ENCODE measurements at places on chromosomes 1 and 21.

- DNase-seq = peak; percentile 67
These were observed 3.6 kb upstream of the SETDB1 start for GRCh38 chr1:150922519-150922975.

DNA sequence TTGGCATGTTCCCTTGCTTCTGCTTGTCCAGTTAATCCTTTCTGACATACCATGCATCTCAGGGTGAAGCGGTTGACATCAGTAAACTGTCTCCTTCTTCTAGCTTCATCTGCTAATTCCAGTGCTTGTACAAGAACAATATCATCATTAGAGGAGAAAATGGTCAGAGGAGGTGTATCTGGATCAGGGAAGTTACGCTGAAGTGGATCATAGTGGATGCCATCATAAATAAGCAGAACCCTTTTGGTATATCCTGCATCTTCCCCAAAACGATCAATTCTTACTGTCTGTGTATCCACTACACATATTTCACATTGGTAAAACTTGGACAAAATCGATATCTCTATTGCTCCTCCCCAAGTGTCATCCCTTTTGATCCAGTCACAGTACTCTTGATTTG is 2.0 kb downstream of the YOD1 start:
- no peak for DNase-seq

DNA sequence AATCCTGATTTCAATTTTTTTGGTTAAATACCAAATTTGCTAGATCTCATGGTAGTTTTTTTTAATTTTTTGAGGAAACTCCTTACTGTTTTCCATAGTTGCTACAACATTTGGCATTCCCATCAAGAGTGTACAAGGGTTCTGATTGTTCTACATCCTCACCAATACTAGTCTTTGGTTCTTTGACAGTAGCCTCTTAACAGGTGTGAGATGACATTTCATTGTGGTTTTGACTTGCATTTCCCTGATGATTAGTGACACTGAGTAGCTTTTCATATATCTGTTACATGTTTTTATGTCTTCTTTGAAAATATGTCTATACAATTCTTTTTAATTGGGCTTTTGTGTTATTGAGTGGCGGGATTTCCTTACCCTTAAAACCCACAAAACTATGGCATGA is 20.9 kb upstream of the RGS13 start:
- DNase-seq = no peak

- DNase-seq = no peak
These were observed 209.6 kb downstream of the GIPC2 start for GRCh38 chr1:78255383-78255782.

- DNase-seq = no peak
These were observed 94.0 kb downstream of the PCP4 start for GRCh38 chr21:39961251-39961650.

DNA sequence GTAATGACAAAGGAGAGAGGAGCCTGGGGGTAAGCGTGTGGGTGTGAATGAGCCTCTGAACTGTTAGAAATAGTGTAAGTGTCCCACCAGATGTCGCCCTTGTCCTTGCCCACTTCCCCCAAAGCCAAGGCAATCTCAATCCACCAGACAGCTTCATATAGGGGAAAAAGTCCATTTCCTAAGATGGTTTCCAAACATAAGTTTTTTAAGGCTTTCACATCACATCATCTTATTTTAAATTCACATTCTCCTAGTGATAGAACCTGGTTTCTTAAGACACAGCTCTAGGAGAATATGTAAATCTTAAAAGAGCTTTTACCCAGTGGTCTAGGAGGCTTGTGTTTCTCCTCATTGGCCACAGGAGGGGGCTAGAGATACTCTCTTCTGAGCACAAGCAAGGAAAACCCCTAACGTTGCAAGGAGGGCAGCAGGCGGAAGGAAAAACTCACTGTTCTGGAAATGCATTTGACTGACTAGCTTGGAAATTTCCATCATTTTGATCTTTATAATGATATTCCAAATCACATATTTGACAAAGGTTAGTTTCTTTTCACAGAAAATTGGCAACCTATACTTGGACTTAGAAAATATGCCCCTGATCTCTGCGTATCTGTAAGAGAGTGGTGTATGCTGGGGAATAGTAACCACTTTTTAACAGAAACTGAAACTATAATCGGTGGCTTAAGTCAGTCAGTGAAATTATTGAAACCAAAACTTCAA is 51.9 kb upstream of the LPAR3 start:
- DNase-seq = peak; percentile 90

GRCh38 chr1:11143907-11144306 is 44.2 kb upstream of the EXOSC10 start:
- DNase-seq = no peak

- no peak for DNase-seq
These were observed 117.4 kb downstream of the IER5 start for GRCh38 chr1:181205901-181206300.

- DNase-seq = no peak
These were observed 17.8 kb downstream of the VPS26C start for GRCh38 chr21:37249112-37249904.

GRCh38 chr1:202007805-202008489 is 2.4 kb upstream of the ELF3 start:
- no peak for DNase-seq

DNA sequence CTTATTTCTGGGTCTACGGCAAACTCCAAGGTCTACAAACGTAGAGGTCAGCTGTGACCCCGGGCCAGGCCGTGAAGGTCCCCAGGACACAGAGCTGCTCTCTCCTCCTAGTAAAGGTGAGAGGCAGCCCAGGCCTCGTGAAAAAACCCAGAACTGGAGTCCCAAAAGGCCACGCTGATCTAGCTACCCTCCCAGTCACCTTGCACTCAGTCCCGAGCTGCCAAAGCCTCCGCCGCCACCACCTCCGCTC is 125 bp downstream of the ATP5PF start:
- DNase-seq = no peak

GRCh38 chr1:30447701-30448100 is 275.7 kb downstream of the MATN1 start:
- DNase-seq = no peak

DNA sequence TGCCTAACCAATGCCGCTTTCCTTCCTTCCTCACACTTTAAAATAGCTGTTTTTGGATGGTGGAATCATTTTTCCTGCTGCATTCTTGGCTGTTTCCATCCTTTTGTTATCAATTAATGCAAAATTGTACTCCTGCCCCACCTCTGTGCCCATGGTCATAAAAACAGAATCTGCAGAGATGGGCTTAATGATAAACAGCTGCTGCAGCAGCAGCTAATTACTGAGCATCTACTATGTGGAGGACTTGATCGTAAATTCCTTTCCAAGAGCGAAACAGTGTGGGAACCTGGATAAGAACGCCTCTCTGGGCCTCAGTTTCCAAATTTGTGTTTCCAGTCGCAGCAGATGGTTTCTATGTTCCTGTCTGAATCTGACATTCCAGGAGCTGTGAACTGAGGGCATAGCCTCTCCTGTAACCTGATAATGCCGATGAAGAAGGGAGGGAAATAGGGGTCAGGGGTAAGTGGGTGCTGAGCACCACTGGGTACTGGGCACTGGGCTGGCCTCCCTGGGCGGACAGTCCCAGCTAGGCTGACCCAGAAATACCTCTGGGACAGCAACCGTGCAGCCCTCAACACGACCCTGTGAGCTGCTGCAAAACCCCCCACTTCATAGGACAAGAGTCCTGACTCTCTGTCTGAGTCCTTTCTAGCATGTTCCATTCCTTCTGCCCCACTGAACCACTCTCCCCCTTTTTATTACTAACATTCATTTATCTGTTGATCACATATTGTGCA is 121.7 kb downstream of the DMRTB1 start:
- DNase-seq = no peak

- DNase-seq = no peak
These were observed 17.6 kb downstream of the SYNJ1 start for GRCh38 chr21:32710069-32710784.

DNA sequence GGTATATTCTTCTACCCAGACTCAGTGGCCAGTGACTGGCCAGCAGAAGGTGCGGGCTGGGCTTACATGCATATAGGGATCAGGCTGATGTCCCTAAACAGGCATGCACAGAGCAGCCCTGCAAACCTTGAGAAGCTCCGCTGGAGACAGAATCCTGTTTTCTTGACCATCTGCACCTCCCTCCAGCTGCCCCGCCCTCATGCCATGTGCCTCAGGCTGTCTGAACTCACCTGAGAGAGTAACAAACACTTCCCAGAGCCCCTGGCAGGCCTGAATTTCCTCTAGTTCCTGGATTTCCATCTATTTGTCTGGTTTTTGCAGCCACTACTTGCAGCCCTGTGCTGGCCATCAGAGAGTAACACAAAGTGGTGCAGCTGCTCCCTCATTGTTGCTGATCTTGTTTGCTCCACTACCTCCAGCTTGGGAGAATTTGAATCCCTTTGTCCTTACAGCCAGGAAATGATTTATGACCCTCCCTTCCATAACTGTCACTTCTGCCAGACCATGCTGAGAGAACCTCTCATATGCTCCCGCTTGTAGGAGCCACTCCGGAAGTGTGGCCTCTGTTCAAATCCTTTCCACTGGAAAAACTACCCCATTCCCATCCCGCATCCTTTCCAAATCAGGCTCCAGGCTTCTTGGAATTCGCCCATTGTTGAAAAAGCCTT is 113.6 kb downstream of the NMNAT2 start:
- DNase-seq = peak; percentile 71

GRCh38 chr1:51518033-51518585 is 957 bp downstream of the EPS15 start:
- peak; percentile 66 for DNase-seq

DNA sequence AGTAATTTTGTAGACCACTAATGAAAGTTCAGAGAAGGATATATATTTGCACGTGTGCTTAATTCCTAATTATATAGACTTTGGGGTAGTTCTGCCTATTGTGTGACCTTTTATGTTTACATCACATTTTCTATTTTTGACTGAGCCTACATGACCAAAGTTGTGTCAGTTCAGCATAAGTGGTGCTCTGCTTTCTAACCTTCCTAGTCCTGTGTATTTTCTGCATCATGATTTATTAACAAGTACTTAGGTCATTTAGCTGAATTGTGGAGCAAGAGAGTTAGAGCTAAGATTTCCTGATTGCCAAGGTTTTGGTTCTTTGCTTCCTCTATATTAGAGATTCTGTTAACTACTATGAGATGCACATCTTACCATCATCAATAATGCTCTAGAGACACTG is 176.0 kb downstream of the C1orf21 start:
- DNase-seq = no peak

DNA sequence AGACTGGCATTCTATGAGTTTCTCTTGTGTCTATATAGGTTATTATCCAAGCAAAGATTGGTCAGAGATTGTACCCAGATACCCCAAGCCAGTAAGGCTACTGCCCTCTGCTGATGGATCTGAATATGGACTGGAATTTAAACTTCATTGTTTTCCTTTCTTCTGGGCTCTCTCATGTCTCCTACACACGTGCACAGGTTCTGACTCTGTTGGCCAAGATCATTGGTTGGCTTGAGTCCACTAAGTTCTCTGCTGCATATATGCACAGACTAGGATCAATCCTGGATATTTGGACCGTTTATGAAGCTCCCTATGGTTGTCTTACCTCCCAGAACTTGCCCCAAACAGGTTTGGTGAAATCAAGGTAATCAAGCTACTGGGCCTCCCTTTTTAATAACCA is 69.7 kb downstream of the CC2D1B start:
- peak; percentile 52 for DNase-seq

DNA sequence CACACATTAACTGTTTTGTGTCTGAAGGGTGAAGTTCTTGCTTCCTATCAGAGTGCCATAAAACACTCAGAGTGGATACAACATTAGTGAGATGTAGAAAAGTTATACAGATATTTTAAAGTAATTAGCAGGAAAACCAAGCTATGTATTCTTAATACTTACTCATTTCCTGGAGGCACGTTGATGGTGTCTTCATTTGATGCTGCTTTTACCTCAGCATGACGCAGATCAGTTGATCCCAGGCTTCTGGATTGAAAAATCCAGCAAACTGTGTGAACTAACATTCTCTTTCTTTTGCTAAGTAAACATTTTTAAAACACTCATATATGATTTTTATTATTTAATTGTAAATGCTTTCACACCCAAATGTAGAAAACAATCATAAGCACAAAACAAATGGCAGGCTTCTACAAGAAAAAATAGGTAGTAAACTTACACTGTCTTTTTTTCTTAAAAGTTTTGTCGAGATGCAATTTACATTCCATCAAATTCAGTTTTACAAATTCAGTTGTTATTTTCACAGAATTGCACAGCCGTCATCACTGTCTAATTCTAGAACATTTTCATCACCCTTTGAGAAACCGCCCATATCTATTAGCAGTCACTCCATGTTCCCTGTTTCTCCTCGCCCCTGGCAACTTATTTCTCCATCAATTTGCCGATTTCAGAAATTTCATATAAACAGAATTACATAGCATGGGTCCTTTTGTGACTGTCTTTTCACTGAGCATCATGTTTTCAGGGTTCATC is 198.9 kb downstream of the LRRC7 start:
- DNase-seq = no peak

GRCh38 chr1:166479052-166479631 is 312.3 kb upstream of the FAM78B start:
- peak; percentile 16 for DNase-seq

- no peak for DNase-seq
These were observed 51.6 kb upstream of the ZC3H11B start for GRCh38 chr1:219664310-219665029.

- DNase-seq = no peak
These were observed 14.3 kb downstream of the ECHDC2 start for GRCh38 chr1:52907068-52907811.

GRCh38 chr1:91751275-91751674 is 134.7 kb downstream of the TGFBR3 start:
- DNase-seq = peak; percentile 89

DNA sequence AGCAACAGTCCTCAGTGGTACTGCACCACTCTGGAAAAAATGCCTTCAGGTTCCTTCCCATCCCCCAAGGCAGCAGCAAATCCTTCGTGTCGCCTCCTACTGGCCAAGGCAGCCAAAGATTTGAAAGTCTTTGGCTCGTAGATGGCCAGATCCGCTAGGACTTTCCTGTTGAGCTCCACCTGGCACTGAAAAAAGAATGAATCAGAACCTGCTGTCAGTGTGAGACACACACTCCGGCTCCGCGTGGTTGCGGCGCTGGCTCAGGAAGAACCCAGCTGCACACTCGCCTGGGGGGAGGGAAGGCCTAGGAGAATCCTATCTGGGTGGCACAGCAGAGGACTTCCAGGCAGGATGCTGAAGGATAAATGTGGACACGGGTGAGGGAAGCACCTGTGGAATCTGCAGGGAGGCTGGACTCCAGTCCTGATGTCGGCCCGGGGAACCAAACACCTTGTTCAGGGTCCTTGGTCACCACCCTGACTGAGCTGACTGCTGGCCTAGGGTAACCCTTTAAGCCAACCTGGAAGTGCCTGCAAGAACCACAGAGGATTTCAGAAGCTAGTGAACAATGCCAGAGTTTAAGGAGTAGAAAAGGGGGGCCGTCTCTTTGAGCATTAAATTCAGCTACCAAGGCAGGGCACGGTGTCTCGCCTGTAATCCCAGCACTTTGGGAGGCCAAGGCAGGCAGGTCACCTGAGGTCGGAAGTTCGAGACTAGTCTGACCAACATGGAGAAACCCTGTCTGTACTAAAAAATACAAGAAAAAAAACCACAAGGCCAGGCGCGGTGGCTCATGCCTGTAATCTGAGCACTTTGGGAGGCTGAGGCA is 3.2 kb upstream of the CCNL2 start:
- DNase-seq = no peak
